Ecto neural progenitor cell (in vitro differentiated cells): ENCODE measurements at places on chromosomes 2 and 18.
A peak's percentile ranks its signal among the peaks of the same experiment; 100 is the strongest.

DNA sequence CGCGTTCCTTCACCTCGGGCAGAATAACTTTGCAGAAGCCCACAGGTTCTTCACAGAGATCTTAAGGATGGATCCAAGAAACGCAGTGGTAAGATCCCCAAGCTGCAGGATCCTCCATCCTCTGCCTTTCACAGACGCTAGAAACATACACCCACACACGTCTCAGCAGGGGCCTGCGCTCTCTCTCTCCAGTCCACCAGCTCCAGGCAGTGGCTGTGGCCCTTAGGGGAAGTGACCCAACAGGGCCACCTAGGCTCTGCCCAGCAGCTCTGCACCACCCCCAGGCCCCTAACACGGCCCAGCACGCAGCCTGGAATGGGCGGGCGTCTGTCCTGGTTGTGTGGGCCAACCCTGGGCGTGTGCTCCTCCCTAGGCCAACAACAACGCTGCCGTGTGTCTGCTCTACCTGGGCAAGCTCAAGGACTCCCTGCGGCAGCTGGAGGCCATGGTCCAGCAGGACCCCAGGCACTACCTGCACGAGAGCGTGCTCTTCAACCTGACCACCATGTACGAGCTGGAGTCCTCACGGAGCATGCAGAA lies 40.4 kb downstream of the ADI1 start:
- DNase-seq = no peak

- no peak for DNase-seq
Measured at GRCh38 chr18:9495916-9496705, 20.8 kb downstream of the RALBP1 start.

- no peak for DNase-seq
Measured at GRCh38 chr2:210481601-210482175, 5.1 kb upstream of the LANCL1 start.

- no peak for DNase-seq
Measured at GRCh38 chr2:108244667-108245414, 5.1 kb downstream of the SULT1C3 start.

- no peak for DNase-seq
Measured at GRCh38 chr2:128306931-128307460, 11.7 kb downstream of the HS6ST1 start.

GRCh38 chr2:56806924-56807323 lies 623.1 kb downstream of the CCDC85A start:
- DNase-seq = no peak

GRCh38 chr18:46466234-46467160 lies 190.5 kb downstream of the LOXHD1 start:
- peak; percentile 69 for DNase-seq

- no peak for DNase-seq
Measured at GRCh38 chr2:145012214-145012670, 492.3 kb upstream of the ZEB2 start.

GRCh38 chr2:172097557-172098131 lies 5.1 kb downstream of the DLX2 start:
- no peak for DNase-seq

GRCh38 chr2:25380023-25380422 lies 38.3 kb upstream of the DNMT3A start:
- no peak for DNase-seq

GRCh38 chr2:217790195-217790594 lies 212.6 kb downstream of the TNS1 start:
- DNase-seq = no peak

GRCh38 chr2:234142530-234142929 lies 92.0 kb downstream of the SPP2 start:
- no peak for DNase-seq

- no peak for DNase-seq
Measured at GRCh38 chr2:43405829-43406228, 179.4 kb upstream of the ZFP36L2 start.

- DNase-seq = no peak
Measured at GRCh38 chr2:195021711-195022507, 635.1 kb upstream of the SLC39A10 start.

GRCh38 chr2:132875193-132875592 lies 205.2 kb upstream of the LYPD1 start:
- DNase-seq = no peak

DNA sequence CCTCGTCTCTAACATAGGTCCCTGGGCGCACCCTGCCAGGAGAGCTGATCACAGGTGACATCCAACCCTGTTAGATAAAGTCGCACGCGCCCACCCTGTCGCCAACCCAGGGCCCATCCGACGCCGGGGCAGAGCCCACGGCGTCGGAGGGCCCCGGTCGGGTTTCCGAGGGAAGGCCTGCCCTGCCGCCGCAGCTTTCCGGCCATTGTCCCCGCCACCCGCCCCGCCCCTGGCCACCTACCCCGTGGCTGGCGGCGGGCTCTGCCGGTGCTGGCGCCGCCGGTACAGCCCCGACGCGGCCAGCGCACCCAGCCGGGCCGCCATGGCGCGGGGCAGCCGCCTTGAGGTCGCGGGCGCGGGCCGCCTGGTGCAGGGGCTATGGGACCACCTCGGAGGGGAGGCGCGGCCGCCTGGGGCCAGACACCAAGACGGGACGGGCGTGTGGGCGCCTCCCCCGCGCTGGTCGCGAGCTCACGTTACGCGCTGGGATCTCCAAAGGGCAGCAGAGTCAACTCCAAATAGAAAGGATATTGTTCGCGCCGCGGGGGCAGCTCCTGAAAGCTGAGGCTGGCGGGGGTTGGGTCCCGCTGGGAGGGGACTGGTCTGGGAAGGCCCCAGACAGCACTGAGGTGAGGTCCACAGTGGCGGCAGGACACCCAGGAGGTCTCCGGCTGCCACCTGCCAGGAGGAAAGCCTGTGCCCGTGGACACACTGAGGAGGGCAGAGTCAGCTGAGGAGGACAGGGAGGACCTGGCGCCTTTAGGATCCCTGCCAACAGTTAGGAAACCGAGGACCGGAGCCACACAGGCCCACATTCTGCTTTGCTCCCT lies 11.1 kb downstream of the LIMS2 start:
- DNase-seq = peak; percentile 74

GRCh38 chr2:163264341-163264740 lies 425.8 kb upstream of the KCNH7 start:
- DNase-seq = no peak

DNA sequence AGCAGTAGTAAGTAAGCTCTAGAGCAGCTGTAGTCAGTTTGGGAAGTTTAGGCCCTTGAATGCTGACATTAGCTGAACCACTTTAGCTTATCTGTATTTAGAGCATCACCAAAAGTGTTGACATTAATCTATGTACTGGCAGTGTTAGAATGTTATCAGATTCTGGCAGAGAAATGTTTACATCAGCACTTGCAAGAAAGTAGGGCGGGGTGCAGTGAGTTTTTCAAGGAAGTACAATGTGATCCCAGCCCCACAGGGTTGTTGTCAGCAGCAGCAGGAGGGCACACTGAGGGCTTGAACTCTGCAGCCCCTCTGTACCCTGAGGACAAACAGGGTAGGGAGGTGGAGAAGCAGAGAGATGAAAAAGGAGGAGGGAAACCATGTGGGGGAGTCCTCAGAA lies 35.5 kb upstream of the RMP24 start:
- no peak for DNase-seq

DNA sequence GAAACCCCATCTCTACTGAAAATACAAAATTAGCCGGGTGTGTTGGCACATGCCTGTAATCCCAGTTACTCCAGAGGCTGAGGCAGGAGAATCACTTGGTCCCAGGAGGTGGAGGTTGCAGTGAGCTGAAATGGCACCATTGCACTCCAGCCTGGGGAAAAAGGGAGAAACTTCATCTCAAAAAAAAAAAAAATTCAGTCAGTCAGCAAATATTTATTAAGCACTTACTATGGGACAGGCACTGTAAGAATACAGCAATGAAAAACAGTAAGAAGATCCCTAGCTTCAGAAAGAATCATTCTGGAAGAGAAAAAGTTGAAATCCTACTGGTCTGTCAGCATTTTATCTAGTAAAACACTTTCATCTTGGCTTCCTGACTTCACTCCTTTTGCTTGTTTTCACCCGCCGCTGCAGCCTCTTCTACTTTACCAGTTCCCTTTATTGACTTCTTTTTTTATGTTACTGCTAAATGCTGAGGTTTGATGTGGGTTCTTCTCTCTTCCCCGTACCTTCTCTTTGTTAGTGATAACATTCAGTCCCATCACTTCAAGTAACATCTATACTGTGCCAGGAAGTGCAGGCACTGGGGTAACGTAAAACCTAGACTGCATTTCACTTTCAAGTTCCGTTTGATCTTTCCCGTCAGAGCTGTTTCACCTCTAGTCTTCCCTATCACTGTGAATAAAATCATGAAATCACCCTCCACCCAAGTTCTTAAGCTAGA lies 10.8 kb upstream of the TAF4B start:
- no peak for DNase-seq

DNA sequence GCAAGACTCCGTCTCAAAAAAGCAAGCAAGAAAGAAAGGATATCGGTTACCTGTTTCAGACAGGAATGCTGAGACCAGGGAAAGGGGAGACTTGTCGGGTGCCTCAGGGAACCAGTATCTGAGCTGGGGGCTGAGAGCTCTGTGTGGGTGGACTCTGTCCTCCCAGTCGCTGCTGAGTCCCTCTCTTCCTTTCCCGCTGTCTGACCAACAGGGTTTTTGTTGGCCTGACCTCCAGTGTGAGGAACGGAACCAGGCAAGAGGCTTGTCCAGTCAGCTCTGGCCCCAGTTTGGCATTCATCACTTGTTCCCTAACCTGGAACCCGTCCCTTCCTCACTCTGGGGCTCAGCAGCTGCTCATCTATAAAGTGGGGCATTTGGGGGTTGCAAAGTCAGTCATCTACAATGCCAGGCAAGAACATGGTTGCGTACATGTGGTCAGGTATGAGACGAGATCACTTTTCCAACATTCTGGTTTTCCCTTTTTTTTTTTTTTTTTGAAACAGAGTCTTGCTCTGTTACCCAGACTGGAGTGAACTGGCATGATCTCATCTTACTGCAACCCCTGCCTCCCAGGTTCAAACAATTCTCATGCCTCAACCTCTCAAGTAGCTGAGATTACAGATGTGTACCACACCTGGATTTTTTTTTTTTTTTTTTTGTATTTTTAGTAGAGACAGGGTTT lies 116.4 kb downstream of the PLB1 start:
- no peak for DNase-seq

DNA sequence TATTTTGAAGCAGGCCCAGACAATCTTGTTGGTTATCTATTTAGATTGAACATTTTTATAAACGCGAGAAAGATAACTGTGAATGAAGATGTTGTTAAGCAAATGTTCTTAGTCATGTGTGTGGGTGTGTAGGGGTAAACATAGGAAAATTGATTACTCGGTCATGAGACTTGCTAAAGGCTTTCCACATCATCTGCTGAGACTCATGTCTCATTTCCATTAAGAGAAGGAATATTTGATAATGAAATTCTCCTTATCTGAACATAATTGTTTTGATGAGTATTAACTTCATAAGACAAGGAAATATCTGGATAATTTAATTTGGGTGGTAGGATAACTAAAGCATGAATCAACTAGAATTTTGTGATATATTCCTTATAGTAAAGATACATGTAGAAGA lies 19.7 kb downstream of the CCDC102B start:
- no peak for DNase-seq

- no peak for DNase-seq
Measured at GRCh38 chr18:32201948-32202672, 12.3 kb downstream of the MEP1B start.

DNA sequence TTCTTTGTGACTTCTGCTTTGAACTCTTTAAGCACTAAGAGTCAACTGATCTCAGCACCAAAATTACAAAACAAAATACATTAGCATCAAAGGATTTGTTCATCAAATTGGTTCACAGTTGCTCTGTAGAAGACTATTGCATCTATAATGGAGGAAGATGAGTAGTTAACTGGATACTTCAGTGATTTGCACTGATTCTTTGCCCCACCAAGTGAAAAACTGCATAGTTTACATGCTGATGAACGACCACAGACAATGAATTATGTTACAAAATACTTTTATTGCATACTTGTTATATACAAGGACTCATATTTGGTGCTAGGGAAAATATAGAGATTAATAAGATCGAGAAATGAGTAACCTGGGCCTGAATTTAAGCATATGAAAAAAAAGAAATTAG lies 107.2 kb downstream of the SCG2 start:
- DNase-seq = no peak

DNA sequence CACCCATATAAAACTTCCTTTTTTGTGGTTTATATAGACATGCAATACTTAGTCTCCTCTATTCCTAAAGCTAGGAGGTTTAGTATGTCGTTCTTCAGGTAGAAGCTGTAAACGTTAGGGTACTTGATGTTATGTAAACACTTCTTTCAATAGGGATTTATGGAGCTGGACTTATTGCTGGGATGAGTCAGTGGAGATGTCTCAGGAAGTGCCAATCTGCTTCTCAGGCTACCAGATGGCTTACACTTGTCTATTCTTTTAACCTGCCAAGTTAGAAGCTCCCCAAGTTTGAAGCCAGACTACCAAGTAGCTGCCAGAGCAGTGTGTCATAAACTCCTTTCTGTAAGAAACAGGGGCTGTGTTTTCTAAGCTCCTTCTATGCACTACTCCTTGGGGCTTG lies 756.5 kb upstream of the LRRTM1 start:
- DNase-seq = no peak

GRCh38 chr18:79856119-79857007 lies 58.6 kb downstream of the KCNG2 start:
- peak; percentile 66 for DNase-seq

- DNase-seq = peak; percentile 95
Measured at GRCh38 chr2:127701193-127701650, at the start of gene SFT2D3. Gene SFT2D3 (plus strand): TSS chr2:127701497. CDS start chr2:127701529, 32 bp downstream.

DNA sequence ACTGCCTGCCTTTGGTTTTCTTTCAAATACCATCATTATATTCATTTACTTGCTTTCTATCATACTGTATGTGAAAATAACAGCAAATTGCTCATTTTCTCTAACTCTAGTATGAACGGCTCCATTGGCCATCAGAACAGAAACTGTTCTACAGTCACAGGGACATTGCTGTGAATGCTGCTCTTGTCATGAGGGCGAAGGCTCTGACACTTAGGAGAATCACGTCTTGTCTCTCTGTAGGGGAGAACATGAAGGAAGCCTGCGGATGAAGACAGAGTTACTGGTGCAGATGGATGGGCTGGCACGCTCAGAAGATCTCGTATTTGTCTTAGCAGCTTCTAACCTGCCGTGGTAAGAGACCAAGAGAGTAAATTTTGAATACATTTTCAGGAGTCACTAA lies 41.7 kb upstream of the ELOA2 start:
- no peak for DNase-seq

- DNase-seq = no peak
Measured at GRCh38 chr18:36108196-36108595, 20.9 kb downstream of the SLC39A6 start.

- no peak for DNase-seq
Measured at GRCh38 chr2:149145314-149146295, 107.1 kb downstream of the LYPD6B start.

DNA sequence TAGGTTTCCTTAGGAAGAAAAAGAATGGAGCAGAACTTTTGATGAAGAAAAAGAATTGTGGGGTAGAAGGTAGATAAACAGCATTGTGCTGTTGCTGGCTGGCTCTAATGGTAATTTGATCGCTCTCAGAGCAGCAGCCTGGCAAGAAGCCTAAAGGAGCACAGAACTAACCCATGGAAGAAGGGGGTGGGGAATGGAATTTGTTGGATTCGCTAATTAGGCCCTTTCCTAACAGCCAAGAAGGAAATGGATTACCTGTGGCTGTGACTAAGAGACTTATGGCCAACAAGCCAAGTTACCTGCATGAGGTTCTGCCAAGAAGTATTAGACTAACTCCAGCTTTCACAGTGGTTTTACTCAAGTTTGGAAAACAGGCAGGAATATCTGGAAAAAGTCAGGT lies 210.6 kb downstream of the IKZF2 start:
- DNase-seq = peak; percentile 53
